Activated CD4-positive, alpha-beta memory T cell treated with anti-CD3 and anti-CD28 coated beads, Interleukin-2, amount 10 ng/mL, durations not matched to agents 7 days and 5 days (primary cell): ENCODE measurements at places on chromosomes 2 and 18. TPM values are rescaled to one million over a fixed set of nuclear protein-coding genes. Genes with fewer than 3 reads are reported as not detected.

Gene GULP1
- total RNA-seq = not detected

Gene SLC40A1
- total RNA-seq = 6.0 TPM

Gene CPS1
- 0.15 TPM for total RNA-seq

Gene MYL1
- total RNA-seq = not detected

- no peaks in the 10 kb centered on the region for H3K4me1 ChIP-seq
- H3K4me3 ChIP-seq = no peak overlapping the region
- no peak overlapping the region for H3K27ac ChIP-seq
- H3K27me3 ChIP-seq = no peaks in the 10 kb centered on the region
- peaks cover 8% of the 10 kb centered on the region for H3K36me3 ChIP-seq
Observed at GRCh38 chr18:75081486-75081885, 127.5 kb downstream of the PTGR3 start.

GRCh38 chr2:202034249-202035088, 814 bp downstream of the FZD7 start:
- peaks cover 13% of the 10 kb centered on the region for H3K4me1 ChIP-seq
- H3K36me3 ChIP-seq = peaks cover 4% of the 10 kb centered on the region
- peak overlapping the region; percentile 72 for H3K4me3 ChIP-seq
- no peak overlapping the region for H3K27ac ChIP-seq
- H3K27me3 ChIP-seq = peaks cover 50% of the 10 kb centered on the region

GRCh38 chr2:102106133-102106556, 36.4 kb upstream of the IL1R1 start:
- H3K4me1 ChIP-seq = peaks cover 19% of the 10 kb centered on the region
- H3K4me3 ChIP-seq = no peak overlapping the region
- peaks cover 19% of the 10 kb centered on the region for H3K27me3 ChIP-seq
- H3K36me3 ChIP-seq = no peaks in the 10 kb centered on the region
- no peak overlapping the region for H3K27ac ChIP-seq

DNA sequence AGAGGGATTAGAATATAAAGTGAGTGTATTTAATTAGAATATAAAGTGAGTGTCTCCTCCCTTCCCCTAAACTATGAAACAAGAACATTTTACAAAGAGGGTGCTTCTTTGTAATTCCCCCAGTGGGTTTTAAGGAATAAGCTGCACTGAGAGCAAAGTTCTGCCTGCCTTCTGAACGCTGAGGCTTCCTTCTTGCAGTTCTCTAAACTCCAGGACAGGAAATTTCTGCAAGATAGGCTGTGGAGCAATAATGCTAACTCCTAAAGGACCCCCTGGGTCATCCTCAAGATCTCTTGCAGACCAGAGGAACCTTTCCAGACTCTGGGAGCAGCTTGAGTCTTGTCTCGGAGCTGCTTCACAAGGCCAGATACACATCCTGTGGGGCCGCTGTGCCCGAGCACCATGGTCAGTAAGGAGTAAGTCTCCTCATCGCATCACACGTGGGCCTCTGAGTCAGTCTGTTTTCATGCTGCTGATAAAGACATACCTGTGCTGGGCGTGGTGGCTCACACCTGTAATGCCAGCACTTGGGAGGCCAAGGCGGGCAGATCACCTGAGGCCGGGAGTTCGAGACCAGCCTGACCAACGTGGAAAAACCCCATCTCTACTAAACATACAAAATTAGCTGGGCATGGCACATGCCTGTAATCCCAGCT, 87.5 kb upstream of the KCNE4 start:
- peaks cover 14% of the 10 kb centered on the region for H3K27me3 ChIP-seq
- H3K4me3 ChIP-seq = no peak overlapping the region
- DNase-seq = no peak
- no peaks in the 10 kb centered on the region for H3K4me1 ChIP-seq

GRCh38 chr2:218985021-218985324, at the start of gene FEV:
Gene FEV, minus strand, starts transcription at chr2:218985184. Its CDS starts 109 bp downstream, at chr2:218985075.
- H3K4me3 ChIP-seq = no peak within 1 kb of the TSS
- DNase-seq = no peak
- H3K36me3 ChIP-seq = peaks cover 4% of the 10 kb centered on the region
- H3K27me3 ChIP-seq = peaks cover 80% of the 10 kb centered on the region
- no peak within 1 kb of the TSS for H3K27ac ChIP-seq

- H3K27me3 ChIP-seq = no peaks in the 10 kb centered on the region
- H3K4me1 ChIP-seq = peaks cover 16% of the 10 kb centered on the region
- no peak overlapping the region for H3K4me3 ChIP-seq
- DNase-seq = peak; percentile 11
- H3K27ac ChIP-seq = no peak overlapping the region
Observed at GRCh38 chr2:240511351-240512108, 46.3 kb downstream of the ANKMY1 start.

- no peak overlapping the region for H3K4me3 ChIP-seq
- H3K27ac ChIP-seq = no peak overlapping the region
- H3K4me1 ChIP-seq = peaks cover 3% of the 10 kb centered on the region
- peaks cover 46% of the 10 kb centered on the region for H3K36me3 ChIP-seq
- H3K27me3 ChIP-seq = no peaks in the 10 kb centered on the region
- DNase-seq = no peak
Observed at GRCh38 chr2:32617599-32618189, 10.2 kb upstream of the TTC27 start.

DNA sequence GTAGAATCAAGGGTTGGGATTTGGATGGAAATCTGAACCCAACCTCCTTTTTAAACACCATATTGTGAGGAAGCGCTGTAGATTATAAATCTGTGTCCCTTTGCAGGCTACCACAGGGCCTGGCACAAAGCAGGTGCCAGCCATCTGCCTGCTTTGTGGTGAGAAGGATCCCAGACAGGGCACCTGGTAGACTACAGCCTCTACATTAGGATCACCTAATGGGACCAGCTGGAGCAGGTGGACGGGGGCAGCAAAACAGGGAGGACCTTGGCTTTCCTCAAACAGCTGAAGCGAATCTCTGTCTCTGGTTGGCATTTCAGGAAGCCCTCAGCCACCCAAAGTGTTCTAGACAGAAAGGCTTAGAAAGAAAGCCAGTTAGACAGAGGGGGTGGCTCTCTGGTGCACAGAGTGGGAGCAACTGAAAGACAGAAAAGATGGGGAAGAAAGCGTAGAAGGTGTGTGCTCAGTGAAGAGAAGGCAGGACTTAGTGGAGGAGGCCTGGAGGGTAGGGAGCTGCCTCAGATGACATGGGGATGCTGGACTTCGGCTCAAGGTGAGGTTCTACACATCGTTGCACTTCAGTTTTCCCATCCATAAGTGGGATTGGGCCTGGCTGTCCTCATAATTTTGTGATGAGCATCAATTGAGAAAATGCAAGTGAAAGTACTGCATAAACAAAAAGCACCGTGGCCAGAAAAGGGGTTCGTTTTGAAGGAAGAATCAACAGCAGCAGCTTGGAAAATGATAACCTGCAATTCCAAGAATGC, 350.8 kb downstream of the CYRIA start:
- no peaks in the 10 kb centered on the region for H3K27me3 ChIP-seq
- no peak overlapping the region for H3K27ac ChIP-seq
- no peak overlapping the region for H3K4me3 ChIP-seq
- no peak for DNase-seq
- H3K36me3 ChIP-seq = no peaks in the 10 kb centered on the region

- no peak for DNase-seq
- H3K36me3 ChIP-seq = peaks cover 42% of the 10 kb centered on the region
- H3K4me3 ChIP-seq = peak within 1 kb of the TSS; percentile 95
- no peaks in the 10 kb centered on the region for H3K27me3 ChIP-seq
- peak within 1 kb of the TSS; percentile 90 for H3K27ac ChIP-seq
Observed at GRCh38 chr2:105744909-105745853, at the start of gene NCK2. Gene NCK2, plus strand, starts transcription at chr2:105744912. Its CDS starts 110,152 bp downstream, at chr2:105855064.

GRCh38 chr2:96075199-96075771, 40.6 kb upstream of the GPAT2 start:
- H3K27ac ChIP-seq = no peak overlapping the region
- H3K4me1 ChIP-seq = no peaks in the 10 kb centered on the region
- no peak for DNase-seq
- H3K4me3 ChIP-seq = no peak overlapping the region

DNA sequence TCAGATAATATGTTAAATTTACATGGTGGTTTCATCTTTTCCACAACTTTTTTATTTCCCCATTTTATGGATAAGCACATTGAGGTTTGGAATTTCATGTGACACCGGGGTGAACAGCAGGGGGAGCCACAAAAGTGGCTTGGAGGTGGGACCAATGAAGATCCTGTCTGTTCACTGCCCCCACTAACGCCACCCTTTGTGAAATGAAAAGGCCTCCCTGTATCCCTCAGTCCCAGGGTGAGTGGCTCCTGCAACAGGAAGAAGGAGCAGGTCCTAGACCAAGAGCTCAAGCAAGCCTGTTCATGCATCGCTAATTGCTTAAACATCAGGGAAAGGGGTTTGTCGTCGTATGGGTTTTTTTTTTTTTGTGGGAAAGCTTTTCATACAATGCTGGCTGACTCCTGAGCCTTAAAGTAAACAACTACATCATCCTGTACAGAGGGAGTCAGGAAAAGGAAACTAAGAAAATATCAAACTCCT, 267.8 kb upstream of the EPAS1 start:
- peaks cover 51% of the 10 kb centered on the region for H3K4me1 ChIP-seq
- H3K36me3 ChIP-seq = peaks cover 32% of the 10 kb centered on the region

GRCh38 chr2:217884985-217885384, 117.8 kb downstream of the TNS1 start:
- no peaks in the 10 kb centered on the region for H3K27me3 ChIP-seq
- no peak for DNase-seq
- H3K4me1 ChIP-seq = peaks cover 2% of the 10 kb centered on the region
- no peak overlapping the region for H3K4me3 ChIP-seq
- H3K27ac ChIP-seq = no peak overlapping the region

- no peaks in the 10 kb centered on the region for H3K4me1 ChIP-seq
- H3K27ac ChIP-seq = no peak overlapping the region
- no peak for DNase-seq
- H3K4me3 ChIP-seq = no peak overlapping the region
- no peaks in the 10 kb centered on the region for H3K27me3 ChIP-seq
- no peaks in the 10 kb centered on the region for H3K36me3 ChIP-seq
Observed at GRCh38 chr2:141195087-141195486, 935.7 kb downstream of the LRP1B start.

GRCh38 chr2:238667008-238667407, 180.9 kb upstream of the TWIST2 start:
- H3K36me3 ChIP-seq = no peaks in the 10 kb centered on the region
- no peak overlapping the region for H3K4me3 ChIP-seq
- no peak for DNase-seq
- H3K27me3 ChIP-seq = peaks cover 28% of the 10 kb centered on the region

DNA sequence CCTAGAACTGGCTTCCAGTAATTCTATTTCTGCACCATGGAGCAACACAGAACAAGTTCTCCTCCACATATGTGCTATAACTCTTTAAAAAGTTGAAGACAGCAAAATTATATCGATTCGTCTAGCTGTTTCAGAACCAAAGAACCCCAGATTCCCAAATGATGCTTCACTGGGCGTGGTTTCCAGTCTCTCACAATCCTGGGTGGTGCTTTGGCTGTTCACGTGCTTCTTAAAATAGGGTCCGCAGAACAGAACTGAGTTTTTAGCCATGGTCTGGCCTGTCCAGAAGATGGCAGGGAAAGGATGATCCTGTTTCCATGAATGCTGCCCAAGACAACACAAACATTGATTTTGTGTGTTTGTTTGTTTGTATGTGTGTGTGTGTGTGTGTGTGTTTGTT, 37.6 kb upstream of the PARD3B start:
- no peak overlapping the region for H3K4me3 ChIP-seq
- DNase-seq = no peak
- no peaks in the 10 kb centered on the region for H3K4me1 ChIP-seq

DNA sequence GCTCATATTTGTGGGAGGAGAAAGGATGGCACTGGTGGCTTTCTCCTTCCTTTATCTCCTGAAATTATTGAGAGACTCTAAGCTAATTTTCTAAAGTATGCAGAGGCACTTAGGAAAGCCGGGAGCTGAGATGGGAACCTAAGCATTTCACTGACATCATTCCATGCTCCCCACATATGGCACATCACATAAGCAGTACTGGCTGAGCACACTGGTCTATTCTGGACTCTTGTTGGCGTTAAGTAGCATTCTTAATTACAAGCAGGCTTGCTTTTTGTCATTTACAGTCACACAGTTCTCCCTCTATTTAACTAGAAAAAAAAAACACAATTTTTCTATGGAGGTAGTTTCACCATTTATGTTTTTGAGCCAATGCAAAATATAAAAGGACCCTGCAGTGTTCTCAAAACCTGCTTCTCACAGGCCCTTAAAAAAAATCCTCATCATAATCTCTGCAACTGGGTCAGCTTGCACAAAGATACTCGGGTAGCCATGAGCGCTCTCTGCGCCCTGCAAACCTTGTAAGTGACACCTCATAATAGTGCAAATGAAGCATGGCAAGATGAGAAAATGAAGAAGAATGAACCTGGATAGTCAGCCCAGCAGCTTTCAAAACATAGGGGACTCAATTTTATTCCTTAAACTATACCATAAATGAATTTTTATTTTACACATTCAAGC, 688.6 kb downstream of the NRXN1 start:
- H3K36me3 ChIP-seq = no peaks in the 10 kb centered on the region
- no peak overlapping the region for H3K27ac ChIP-seq
- H3K4me1 ChIP-seq = no peaks in the 10 kb centered on the region
- peaks cover 17% of the 10 kb centered on the region for H3K27me3 ChIP-seq

GRCh38 chr2:159557437-159558034, 58.8 kb downstream of the BAZ2B start:
- no peaks in the 10 kb centered on the region for H3K27me3 ChIP-seq
- H3K4me3 ChIP-seq = no peak overlapping the region
- no peak for DNase-seq
- H3K4me1 ChIP-seq = no peaks in the 10 kb centered on the region
- H3K36me3 ChIP-seq = no peaks in the 10 kb centered on the region

DNA sequence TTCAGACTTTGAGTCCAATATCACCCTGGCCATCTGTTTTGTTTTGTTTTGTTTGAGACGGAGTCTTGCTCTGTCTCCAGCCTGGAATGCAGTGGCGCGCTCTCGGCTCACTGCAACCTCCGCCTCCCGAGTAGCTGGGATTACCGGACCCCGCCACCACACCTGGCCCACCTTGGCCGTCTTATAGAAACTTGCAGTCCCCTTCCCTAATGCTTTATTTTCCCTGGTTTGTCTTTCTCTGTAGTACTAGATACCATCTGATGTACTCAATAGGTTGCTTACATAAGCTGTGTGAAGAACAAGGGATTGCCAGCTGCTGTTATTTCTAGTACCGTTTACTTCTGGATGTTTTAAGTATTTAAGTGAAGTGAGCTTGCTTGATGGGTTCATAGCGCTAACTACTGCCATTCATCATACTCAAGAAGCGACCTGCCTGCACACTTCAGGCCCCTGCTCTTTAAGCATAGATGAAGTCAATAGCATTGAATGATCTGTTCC, 1.2 kb downstream of the RPL31 start:
- H3K36me3 ChIP-seq = peaks cover 68% of the 10 kb centered on the region
- H3K27me3 ChIP-seq = peaks cover 3% of the 10 kb centered on the region
- peak overlapping the region; percentile 100 for H3K4me3 ChIP-seq
- peaks cover 59% of the 10 kb centered on the region for H3K4me1 ChIP-seq
- no peak for DNase-seq
- peak overlapping the region; percentile 87 for H3K27ac ChIP-seq

DNA sequence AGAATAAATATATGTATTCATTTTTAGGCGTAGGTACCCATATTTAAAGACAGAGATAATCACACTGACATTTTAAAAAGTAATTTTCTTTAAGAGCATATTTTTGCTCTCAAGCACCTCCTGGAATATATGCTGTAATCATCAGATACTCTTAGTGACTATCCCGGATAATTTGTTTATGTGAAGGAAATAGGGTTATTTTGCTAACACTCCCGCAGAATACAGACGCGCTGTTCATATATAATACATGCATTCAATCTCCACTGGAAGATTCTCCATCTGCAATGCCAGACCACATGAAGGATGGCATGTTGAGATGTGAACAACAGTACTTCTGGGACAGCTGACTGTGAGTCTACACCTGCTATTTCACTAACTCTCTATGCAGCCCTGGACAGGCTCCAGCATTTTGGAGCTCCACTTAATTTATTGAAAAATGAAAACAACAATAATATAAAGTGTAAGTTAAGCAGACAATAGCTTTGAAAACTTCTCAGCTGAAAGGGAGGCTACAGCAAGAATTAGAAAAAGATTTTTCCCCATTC, 430.6 kb downstream of the TMX3 start:
- H3K36me3 ChIP-seq = no peaks in the 10 kb centered on the region
- H3K4me1 ChIP-seq = no peaks in the 10 kb centered on the region
- no peak overlapping the region for H3K4me3 ChIP-seq
- DNase-seq = no peak
